Hair follicular keratinocyte (primary cell): ENCODE measurements at places on chromosomes 16 and 17. TPM values are rescaled to one million over a fixed set of nuclear protein-coding genes. Genes with fewer than 3 reads are reported as not detected.

Gene KRTAP17-1
- not detected in 2 replicates for total RNA-seq

Gene CCDC78
- 3.6 and 3.8 TPM in 2 replicates for total RNA-seq

Gene GPATCH8
- total RNA-seq = 12.7 and 14.9 TPM in 2 replicates

Gene PIK3R5
- 0.23 and 0.38 TPM in 2 replicates for total RNA-seq

Gene C16orf96
- not detected in 2 replicates for total RNA-seq

Gene SLFN14
- not detected in 2 replicates for total RNA-seq

Gene ITGA2B
- total RNA-seq = 0.15 and 0.23 TPM in 2 replicates

Gene SPATA32
- not detected in 2 replicates for total RNA-seq

Gene MSI2
- total RNA-seq = 10.2 and 11.2 TPM in 2 replicates

Gene SP6
- total RNA-seq = 2.3 and 2.5 TPM in 2 replicates

Gene PIGS
- 39.9 and 70.3 TPM in 2 replicates for total RNA-seq

Gene RAB37
- not detected in 2 replicates for total RNA-seq

Gene QRICH2
- total RNA-seq = 0.94 and 1.8 TPM in 2 replicates

Gene CACNG5
- total RNA-seq = not detected in 2 replicates

Gene KRTAP4-9
- total RNA-seq = not detected in 2 replicates

Gene PRDM7
- total RNA-seq = not detected in 2 replicates

Gene DCAF7
- 28.4 and 31.6 TPM in 2 replicates for total RNA-seq

Gene CETP
- not detected in 2 replicates for total RNA-seq

Gene CCL17
- not detected in 2 replicates for total RNA-seq

Gene CDH3
- 506 and 881 TPM in 2 replicates for total RNA-seq

Gene FOXL1
- 6.0 and 7.9 TPM in 2 replicates for total RNA-seq

Gene GALR2
- 0.42 TPM in 1 of 2 replicates, not detected in the other for total RNA-seq

Gene WNK4
- 2.1 and 6.2 TPM in 2 replicates for total RNA-seq

Gene ZC3H7A
- total RNA-seq = 14.5 and 20.1 TPM in 2 replicates

Gene KRT39
- not detected in 2 replicates for total RNA-seq

Gene DGKE
- total RNA-seq = 2.8 and 4.1 TPM in 2 replicates

Gene CCL7
- total RNA-seq = not detected in 2 replicates

Gene ALOX12
- total RNA-seq = 0.57 and 1.2 TPM in 2 replicates

Gene TERB1
- total RNA-seq = not detected in 2 replicates

Gene HAGH
- total RNA-seq = 59.8 and 73.5 TPM in 2 replicates

Gene CCDC92B
- total RNA-seq = 0.04 TPM in 1 of 2 replicates, not detected in the other

Gene CTF1
- 0.57 and 4.2 TPM in 2 replicates for total RNA-seq

Gene SMIM22
- 1.2 TPM in 1 of 2 replicates, not detected in the other for total RNA-seq

Gene SOX9
- 20.5 and 26.1 TPM in 2 replicates for total RNA-seq

Gene SLC13A2
- total RNA-seq = not detected in 2 replicates

Gene GLIS2
- total RNA-seq = 1.0 and 2.1 TPM in 2 replicates

Gene TLCD2
- total RNA-seq = 0.99 and 1.2 TPM in 2 replicates

Gene ACAP1
- total RNA-seq = 3.3 and 5.6 TPM in 2 replicates

Gene CFAP20
- 41.6 and 49.0 TPM in 2 replicates for total RNA-seq

Gene MYO15B
- 1.2 and 6.9 TPM in 2 replicates for total RNA-seq

Gene TNP2
- total RNA-seq = not detected in 2 replicates

Gene RAP1GAP2
- total RNA-seq = 22.0 and 40.1 TPM in 2 replicates

Gene SMIM5
- total RNA-seq = not detected in 2 replicates

Gene YPEL2
- 1.0 and 1.6 TPM in 2 replicates for total RNA-seq

Gene MGRN1
- total RNA-seq = 15.9 and 17.5 TPM in 2 replicates

Gene STH
- total RNA-seq = not detected in 2 replicates

Gene AGRP
- total RNA-seq = not detected in 2 replicates

Gene RUNDC3A
- total RNA-seq = 2.2 and 4.1 TPM in 2 replicates

Gene NLRC5
- total RNA-seq = 1.5 and 1.6 TPM in 2 replicates

Gene HEATR9
- total RNA-seq = not detected in 2 replicates

Gene BAHCC1
- 1.8 and 4.0 TPM in 2 replicates for total RNA-seq

Gene SRCIN1
- total RNA-seq = 0.31 and 1.0 TPM in 2 replicates

Gene SCGB1C2
- total RNA-seq = not detected in 2 replicates

Gene CNTD1
- total RNA-seq = not detected in 2 replicates

Gene ABI3
- not detected in 2 replicates for total RNA-seq
